ENCODE measurements at places on chromosomes 6 and 20. TPM values are rescaled to one million over a fixed set of nuclear protein-coding genes. Genes with fewer than 3 reads are reported as not detected.

Gene ENPP5
- total RNA-seq = 3.6 TPM

Gene ECT2L
- total RNA-seq = not detected

Gene PTK6
- total RNA-seq = 0.10 TPM

Gene TCP11
- 0.07 TPM for total RNA-seq

Gene TFAP2B
- total RNA-seq = 0.13 TPM

Measured in smooth muscle cell of the pulmonary artery (primary cell).